ENCODE measurements at places on chromosomes 5 and 9. TPM values are rescaled to one million over a fixed set of nuclear protein-coding genes. Genes with fewer than 3 reads are reported as not detected.

GRCh38 chr9:75064307-75065025 is 23.5 kb downstream of the NMRK1 start:
- no peak for DNase-seq

The SLC6A18 gene
- total RNA-seq: not detected

DNA sequence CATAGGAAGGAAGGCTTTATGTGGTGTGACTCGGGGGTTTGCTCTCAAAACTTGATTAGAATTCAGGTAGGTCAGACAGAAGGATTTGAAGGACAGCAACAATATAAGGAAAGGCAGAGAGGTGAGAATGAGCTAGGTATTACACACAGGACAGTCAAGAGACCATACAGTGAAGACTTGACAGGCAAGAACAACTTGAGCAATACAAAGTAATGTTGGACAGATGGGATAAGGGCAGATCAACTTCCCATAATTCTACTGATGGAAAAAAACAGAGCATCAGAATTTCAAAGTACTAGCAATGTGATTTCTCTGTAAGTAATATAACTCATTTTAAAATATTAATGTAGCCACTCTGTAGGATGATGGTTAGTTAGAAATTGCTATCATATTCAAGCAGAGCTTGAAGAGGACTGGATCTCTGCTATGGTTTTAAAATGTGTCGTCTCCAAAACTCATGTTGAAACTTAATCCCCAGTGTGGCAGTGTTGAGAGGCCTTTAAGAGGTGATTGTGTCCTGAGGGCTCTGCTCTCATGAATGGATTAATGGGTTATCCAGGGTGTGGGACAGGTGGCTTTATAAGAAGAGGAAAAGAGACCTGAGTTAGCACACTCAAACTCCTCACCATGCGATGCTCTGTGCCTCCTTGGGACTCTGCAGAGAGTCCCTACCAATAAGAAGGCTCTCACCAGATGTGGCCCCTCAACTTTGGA is 22.4 kb upstream of the HOMER1 start:
- DNase-seq: no peak

GRCh38 chr5:103330875-103331274 is 72.3 kb downstream of the MACIR start:
- DNase-seq: no peak

The FOXD4L5 gene
- 0.23 TPM for total RNA-seq

- DNase-seq: no peak
These were observed 29.5 kb downstream of the RXRA start for GRCh38 chr9:134355561-134356279.

DNA sequence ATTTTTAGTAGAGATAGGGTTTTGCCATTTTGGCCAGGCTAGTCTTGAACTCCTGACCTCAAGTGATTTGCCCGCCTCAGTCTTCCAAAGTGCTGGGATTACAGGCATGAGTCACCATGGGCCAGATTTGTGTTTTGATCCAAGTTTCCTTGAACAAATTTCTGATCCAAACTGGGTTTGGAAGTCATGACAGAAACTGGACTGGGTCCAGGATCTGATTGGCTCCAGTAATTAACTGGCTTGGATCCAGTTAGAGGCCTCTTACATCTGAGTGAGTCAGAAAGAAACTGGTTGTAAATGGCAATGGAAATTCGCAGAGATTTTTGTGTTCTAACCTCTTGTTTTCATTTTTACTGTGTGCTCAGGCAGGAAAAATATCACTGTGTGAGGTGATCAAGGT is 141.6 kb downstream of the SLC25A46 start:
- DNase-seq: no peak

- no peak for DNase-seq
These were observed 651.3 kb upstream of the MEF2C start for GRCh38 chr5:89534331-89534730.

DNA sequence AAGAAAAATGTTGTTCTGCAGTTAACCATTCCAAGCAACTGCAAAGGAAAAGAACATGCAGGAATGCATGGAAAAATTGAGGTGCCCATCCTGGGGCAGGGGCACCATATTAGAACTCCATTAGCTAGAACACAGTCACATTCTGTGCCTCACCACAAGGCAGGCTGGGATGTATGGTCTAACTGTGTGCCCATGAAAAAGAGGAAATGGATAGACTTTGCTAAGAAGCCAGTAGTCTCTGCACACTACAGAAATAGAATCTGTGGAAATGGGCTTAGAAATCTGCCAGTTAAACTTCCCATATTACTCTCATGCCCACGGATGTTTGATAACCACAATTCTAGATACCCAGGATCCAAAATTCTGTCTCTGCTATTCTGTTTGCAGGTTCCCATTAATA is 423.8 kb upstream of the SMARCA2 start:
- no peak for DNase-seq

All from activated naive CD4-positive, alpha-beta T cell treated with anti-CD3 and anti-CD28 coated beads, Interleukin-2, amount 50 U/mL, for 72 hours (primary cell).